ENCODE measurements at places on chromosomes 2 and 18.

- no peak for DNase-seq
These were observed 1.4 kb downstream of the SPATS2L start for GRCh38 chr2:200307724-200308545.

- no peak for DNase-seq
These were observed 96.1 kb downstream of the IRS1 start for GRCh38 chr2:226703514-226703913.

GRCh38 chr2:234048049-234048448 is 2.5 kb upstream of the SPP2 start:
- DNase-seq = no peak

DNA sequence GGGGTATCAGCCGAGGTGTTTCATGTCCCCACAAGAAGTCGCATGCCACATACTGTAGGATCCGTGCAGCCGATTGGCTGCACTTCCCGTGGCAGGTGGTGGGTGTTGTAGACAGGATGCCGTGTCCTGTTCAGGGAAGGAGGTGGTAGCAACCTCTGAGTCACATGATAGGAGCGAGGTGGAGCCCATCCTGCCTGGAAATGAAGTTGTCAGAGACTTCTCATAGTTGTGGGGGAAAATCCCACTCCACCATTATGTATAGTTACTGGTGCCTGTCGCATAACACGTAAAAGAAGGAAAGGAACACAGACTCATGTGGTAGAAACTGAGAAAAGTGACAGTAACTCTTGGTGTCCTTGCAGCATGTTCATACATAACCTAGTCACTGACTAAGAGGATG is 91.4 kb upstream of the IL1R2 start:
- no peak for DNase-seq

DNA sequence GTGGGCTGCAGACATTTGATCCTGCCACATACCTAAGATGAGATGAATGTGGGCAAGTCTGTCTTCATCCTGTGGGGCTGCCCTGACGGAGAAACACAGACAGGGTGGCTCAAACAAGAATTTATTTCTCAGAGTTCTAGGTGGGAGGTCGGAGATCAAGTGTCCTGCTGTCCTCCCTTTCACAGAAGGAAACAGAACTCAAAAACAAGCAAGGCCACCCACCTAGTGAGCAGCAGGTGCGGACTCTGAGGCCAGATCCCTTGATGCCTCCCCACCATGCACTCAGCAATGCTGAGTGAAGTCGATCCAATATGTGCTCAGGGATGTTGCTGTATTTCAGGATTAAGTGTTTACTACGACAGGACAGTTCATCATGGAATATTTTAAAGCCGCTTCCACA is 63.0 kb upstream of the SNTG2 start:
- DNase-seq = no peak

- DNase-seq = no peak
These were observed 5.5 kb downstream of the DCTN1 start for GRCh38 chr2:74374509-74375205.

GRCh38 chr2:31940920-31941319 is 69.9 kb downstream of the MEMO1 start:
- no peak for DNase-seq

DNA sequence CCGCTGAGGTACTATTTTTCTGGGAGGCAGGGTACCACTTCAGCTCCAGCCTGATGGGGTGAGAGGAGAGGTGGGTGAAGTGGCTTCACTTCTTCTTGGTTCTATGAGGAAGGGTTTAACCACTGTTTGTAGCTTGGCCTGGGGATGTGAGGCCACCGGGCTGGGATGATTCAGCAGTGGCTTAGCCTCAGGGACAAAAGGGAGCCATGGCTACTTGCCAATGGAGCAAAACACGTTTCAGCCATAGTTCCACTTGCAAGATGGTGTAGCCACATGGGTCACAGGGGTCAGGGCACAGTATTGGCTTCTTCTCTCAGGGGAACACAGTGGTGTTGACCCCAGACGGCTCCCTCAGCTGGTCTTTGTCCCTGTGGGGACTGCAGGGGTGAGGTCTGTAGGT is 14.9 kb downstream of the ZDBF2 start:
- no peak for DNase-seq

DNA sequence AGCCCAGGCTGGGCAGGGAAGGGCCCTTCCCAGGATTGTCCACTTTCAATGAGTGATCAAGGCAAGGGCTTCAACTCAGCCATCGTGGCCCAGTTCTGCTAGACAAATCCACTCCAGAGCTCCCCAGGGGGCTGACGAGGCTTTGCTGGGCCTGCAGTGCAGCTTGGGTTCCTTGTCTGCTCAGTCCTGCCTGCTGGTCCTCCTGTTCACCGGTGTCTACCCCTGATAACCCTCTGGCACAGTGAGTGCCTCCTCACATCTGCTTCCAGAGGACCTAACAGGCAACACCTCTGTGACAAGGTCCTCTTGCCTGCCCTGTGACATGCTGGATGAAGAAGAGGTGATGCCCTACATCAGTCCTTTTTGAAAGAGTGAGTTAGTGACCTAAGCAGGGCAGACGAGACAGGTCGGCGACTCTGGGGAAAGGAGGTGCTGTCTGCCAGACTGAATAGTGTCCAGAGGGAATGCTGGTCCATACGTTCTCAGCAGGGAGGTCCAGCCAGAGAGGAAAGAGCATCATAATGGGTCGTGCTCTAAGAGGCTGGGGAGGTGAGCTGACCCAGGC is 20.9 kb upstream of the KCNF1 start:
- DNase-seq = no peak

GRCh38 chr18:30970196-30970816 is 72.2 kb downstream of the DSC3 start:
- DNase-seq = no peak

- DNase-seq = no peak
These were observed 27.0 kb upstream of the GMPPA start for GRCh38 chr2:219471476-219472371.

DNA sequence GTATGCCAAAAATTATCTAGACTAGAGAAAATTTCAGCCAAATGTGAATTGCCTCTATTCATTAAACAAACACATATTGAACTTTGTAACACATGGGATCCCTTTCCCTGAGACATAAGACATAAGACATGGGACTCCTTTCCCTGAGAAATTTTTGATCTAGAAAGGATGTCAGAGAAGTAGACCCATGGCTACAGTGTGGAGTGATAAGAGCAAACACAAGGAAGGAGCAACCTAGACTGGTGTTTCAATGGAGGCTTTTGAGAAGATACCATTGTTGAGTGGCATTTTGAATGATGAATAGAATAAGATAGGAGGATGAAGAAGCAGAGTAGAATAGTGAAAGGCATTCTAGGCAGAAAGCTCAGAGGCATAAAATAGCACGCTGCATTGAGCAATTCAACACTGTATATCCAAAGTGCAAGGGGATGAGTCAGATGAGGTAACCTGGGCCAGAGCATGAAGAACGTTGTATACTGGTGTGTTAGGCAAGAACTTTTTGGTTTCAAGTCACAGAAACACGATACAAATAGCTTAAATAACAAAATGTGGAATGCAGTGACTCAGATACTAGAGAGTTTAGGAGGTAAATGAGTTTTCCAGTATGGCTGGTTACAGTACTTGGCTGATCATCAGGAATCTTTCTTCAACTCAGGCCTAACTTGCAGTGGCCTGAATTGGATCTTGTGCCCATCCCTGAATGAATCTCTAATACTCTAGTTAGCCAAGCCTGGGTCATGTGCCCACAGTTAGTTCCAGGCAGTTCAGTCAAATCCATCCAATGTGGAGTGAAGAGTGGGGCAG is 129.8 kb upstream of the TANK start:
- no peak for DNase-seq

GRCh38 chr2:174176898-174177297 is 71.4 kb downstream of the OLA1 start:
- DNase-seq = no peak

GRCh38 chr2:64914735-64915509 is 74.3 kb upstream of the SLC1A4 start:
- no peak for DNase-seq

GRCh38 chr2:23379220-23379695 is 5.7 kb upstream of the KLHL29 start:
- no peak for DNase-seq

- DNase-seq = no peak
These were observed 65.9 kb upstream of the RAB27B start for GRCh38 chr18:54762386-54762785.

DNA sequence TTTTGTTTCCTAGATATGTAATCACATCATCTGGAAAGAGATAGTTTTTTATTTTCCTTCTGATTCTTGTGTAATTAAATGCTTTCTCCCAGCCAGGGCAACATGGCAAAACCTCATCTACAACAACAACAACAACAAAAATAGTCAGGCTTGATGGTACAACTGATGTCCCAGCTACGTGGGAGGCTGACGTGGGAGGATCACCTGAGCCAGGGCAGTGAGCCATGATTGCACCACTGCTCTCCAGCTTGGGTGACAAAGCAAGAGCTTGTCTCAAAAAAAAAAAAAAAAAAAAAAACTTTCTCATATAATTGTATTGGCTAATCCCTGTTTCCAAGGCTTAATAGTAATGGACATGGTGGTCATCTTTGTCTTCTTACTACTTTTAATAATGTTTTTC is 26.4 kb upstream of the PGAP1 start:
- DNase-seq = no peak

- no peak for DNase-seq
These were observed 103.8 kb downstream of the EPHA4 start for GRCh38 chr2:221468317-221468716.

DNA sequence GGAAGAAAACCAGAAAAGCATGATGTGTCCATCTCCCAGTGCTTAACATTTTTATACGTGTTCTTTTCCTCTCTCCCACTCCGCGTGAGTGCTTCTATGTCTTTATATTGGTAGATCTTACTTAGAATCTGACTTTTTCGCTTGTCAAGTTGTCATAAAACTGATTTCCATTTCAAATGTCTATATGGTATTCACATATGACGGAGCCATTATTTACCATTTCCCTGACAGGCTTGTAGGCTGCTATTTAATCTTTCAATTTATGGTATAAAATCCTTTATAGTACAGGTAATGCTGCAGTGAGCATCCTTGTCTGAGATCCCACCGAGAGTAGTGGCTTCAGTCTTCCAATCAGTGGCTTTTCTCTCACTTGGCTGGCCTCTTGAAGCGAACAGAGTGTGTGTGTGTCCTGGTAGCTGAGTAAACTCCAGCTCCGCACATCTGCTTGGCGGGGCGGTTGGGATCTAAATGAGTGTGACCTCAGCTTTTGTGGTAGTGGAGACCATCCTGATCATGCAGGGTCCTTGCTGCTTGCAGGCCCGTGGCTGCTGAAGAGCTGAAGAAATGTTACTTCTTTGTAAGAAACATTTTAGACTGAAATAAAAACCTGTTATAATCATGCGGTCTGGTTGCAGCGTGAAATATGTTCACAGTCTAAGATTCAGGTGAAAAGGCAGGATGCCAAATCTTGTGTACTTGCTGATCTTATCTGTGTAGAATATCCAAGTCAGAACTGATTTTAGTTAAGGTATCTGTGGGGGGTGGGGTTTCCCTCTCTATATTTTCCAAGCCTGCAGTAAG is 40.2 kb downstream of the INPP4A start:
- DNase-seq = no peak

- no peak for DNase-seq
These were observed 317.0 kb upstream of the MMADHC start for GRCh38 chr2:149904352-149905175.

Data from central memory CD8-positive, alpha-beta T cell (primary cell).